ENCODE measurements at places on chromosomes 16 and 17.
A peak's percentile ranks its signal among the peaks of the same experiment; 100 is the strongest.

- peak; percentile 79 for DNase-seq
These were observed 22.1 kb upstream of the PHF12 start for GRCh38 chr17:28973425-28973824.

DNA sequence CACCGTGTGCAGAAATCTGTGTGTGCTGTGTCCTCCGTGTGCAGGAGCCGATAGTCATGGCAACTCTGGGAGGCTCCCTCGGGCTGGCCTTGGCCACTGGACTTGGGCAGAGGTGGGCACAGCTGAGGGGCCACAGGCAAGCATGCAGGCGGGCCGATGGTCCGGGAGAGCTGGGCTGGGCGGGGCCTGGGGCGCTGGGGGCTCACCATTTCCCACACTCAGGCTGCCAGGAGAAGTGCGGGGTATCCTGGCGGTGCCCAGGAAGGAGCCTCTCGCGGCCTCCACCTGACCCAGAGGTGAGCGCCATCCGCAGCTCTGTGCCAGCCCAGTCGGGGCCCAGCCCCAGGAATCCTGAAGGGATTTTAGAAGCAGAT lies 28.4 kb downstream of the BAHCC1 start:
- no peak for DNase-seq

GRCh38 chr17:39002991-39003715 lies 36.0 kb upstream of the FBXO47 start:
- DNase-seq: no peak

DNA sequence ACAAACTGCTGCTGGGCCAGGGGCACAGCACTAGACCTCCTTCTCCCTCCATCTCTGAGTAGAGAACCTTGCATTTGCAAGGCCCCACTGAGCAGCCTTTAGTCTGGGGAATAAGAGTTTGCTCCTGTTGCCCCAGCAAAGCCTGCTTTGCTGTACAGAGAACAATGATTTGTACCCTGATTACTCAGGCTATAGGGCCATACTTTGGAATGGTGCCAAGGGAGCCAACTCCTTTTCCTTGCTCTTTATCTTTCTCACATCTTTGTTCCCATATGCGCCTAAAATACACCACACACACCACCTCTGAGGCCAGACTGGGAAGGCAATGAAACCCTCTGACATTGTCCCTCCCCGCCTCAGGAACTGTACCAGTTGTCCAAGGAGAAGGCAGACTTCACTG lies 21.2 kb downstream of the LIG3 start:
- no peak for DNase-seq

GRCh38 chr16:82045465-82045864 lies 10.4 kb downstream of the HSD17B2 start:
- DNase-seq: no peak

DNA sequence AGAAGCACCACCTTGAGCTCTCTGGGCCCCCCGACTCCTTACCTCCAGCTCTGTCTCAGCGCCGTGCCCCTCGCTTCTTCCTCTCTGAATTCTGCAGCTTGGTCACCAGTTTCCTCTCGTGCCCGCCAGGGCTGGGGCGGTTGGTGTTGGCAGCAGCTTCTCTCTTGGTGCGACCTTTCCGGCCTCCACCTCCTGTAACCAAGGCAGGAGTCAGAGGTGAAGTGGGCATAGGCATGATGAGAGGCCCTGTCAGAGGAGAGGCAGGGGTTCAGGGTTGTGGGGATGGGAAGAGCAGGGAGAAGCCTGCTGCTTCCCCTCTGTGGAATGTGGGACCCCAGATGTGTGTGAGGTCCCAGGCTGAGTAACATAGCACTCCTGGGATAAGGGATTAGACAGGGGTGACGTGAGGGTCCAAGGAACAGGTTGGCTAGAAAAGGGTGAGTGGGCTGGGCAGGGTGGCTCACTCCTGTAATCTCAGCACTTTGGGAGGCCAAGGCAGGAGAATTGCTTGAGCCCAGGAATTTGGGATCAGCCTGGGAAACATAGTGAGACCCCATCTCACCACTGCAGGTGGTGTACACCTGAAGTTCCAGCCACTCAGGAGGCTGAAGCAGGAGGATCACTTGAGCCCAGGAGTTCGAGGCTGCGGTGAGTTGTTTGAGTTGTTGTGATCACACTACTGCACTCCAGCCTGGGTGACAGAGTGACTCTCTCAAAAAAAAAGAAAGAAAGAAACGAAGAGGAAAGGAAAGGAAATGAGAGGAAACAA lies 626 bp downstream of the NUPR1 start:
- no peak for DNase-seq

DNA sequence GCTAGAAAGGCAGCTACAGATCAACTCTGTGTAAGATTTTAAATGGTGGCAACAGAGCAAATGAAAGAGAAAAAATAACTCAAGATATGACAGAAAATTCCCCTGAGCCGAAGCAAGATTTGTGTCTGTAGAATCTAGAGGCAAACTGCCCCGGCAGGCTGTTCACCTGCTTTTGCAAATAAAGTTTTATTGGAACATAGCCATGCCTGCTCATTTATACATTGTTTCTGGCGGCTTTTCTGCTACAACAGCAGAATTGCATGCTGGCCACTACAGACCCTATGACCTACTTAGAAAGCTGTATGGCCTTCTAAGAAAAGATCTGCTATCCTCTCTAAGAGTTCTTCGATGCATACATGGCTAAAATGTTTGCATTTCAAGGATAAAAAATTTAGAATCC lies 119.5 kb downstream of the SALL1 start:
- no peak for DNase-seq

GRCh38 chr17:6018788-6019187 lies 51.4 kb upstream of the WSCD1 start:
- DNase-seq: no peak

DNA sequence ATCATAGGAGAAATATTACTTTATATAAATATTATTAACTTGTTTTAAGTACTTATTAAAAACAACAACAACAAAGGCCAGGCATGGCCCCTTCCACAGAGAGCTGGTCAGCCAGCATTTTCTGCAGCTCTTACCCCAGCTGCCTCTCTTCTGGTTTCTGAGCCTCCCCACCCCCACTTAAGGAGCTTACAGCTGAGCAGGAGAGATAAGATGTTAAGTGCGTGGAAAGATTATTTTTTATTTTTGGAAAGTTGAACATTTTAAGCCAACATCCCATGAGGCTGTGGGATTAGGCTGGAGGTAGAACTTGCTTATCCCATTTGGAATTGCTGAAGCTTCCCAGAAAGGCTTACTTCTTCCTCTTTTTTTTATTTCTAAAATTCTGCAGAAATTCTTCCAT lies 401.2 kb downstream of the SEC14L1 start:
- no peak for DNase-seq

DNA sequence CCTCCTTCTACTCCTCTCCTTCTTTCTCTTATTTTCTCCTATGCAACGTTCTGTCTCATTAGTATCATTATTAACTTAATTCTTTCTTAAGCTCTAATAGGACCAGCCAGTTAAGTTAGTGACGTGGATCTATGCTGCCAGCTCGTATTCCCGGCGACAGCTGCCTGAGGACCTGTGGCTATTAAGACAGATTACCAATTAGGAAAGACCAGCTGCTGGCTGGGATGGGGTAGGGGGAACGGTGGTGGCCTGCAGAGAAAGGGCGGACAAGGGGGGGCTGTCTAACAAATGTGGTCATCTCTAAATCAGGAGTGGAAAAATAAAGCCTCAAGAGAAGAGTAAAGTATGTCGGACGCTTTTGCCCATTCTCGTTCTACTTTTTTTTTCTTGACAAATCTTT lies 770 bp upstream of the MYH3 start:
- DNase-seq: no peak

DNA sequence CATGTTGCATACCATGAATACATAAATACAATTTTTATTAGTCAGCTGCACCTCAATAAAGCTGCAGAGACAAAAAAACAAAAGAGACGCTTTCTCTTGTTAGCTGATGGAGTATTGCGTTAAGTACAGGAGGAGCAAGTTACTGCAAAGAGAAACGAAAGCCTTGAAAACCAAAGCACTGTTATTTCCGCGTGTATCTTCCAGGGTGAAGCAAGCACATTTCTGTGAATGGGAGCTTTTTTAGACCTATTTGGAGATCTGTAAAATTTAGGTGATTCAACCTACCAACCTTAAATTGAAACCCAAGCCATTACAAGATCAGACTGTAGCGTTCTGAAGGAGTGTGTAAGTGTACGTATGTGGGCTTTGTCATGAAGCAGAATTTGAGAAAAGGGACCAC lies 390.4 kb downstream of the SOX9 start:
- no peak for DNase-seq

DNA sequence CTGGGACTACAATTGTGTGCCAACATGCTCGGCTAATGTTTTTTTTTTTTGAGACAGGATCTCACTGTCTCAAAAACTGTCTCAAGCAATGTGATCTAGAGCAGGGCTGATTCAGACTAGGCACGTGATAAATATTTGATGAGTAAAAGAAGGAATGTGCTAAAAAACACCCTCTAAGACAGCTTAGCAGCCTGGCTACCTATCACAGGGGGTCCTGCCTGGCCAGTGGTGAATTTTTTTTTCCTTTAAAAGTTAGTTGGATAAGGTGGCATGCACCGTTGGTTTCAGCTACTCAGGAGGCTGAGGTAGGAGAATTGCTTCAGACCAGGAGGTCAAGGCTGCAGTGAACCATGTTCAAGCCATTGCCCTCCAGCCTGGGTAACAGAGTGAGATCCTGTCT lies 14.8 kb upstream of the GPATCH8 start:
- DNase-seq: no peak

GRCh38 chr17:34236281-34236892 lies 18.7 kb upstream of the CCL2 start:
- DNase-seq: no peak

GRCh38 chr16:53775106-53775820 lies 71.3 kb downstream of the FTO start:
- DNase-seq: no peak

GRCh38 chr16:78503602-78504001 lies 404.1 kb downstream of the WWOX start:
- peak; percentile 36 for DNase-seq

DNA sequence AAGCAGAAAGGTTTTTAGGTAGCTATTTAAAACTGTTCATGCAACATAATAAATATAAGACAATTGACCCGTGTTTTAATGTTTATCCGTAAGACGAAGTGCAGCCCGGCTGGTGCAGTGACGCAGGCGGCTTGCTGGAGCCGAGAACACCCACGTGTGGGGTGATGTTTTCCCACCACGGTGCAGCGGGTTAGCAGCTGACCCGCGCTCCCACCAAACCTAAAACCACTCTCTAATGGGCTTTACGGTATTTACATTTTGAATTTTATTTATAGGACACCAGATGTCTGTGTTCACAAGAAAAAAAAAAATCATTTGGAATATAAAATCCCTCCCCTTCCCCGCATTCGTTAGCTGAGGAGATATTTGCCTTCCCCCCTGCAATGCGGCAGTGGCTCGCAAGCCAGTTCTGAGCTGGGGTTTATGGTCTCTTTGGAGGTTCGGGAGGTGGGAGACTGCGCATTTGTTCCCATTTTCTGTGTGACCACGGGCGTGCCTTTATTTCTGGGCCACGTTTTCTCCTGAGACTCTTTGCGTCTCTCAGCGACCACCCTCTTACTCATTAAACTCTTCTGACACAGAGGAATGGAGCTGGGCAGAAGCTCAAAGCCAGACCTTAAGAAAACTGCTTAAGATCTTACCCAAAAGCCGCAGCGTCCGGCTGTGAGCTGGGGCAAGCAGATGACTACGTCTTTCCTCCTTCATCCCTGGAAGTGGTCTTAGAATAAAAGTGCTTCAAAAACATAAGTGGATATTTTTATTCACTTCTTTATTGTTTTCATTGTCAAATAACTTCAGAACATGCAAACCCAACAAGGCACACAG lies 301.1 kb downstream of the IRF8 start:
- DNase-seq: no peak

- no peak for DNase-seq
These were observed 34.2 kb downstream of the RMI2 start for GRCh38 chr16:11379420-11379819.

- peak; percentile 13 for DNase-seq
These were observed 17.3 kb upstream of the WFDC1 start for GRCh38 chr16:84277244-84277823.

DNA sequence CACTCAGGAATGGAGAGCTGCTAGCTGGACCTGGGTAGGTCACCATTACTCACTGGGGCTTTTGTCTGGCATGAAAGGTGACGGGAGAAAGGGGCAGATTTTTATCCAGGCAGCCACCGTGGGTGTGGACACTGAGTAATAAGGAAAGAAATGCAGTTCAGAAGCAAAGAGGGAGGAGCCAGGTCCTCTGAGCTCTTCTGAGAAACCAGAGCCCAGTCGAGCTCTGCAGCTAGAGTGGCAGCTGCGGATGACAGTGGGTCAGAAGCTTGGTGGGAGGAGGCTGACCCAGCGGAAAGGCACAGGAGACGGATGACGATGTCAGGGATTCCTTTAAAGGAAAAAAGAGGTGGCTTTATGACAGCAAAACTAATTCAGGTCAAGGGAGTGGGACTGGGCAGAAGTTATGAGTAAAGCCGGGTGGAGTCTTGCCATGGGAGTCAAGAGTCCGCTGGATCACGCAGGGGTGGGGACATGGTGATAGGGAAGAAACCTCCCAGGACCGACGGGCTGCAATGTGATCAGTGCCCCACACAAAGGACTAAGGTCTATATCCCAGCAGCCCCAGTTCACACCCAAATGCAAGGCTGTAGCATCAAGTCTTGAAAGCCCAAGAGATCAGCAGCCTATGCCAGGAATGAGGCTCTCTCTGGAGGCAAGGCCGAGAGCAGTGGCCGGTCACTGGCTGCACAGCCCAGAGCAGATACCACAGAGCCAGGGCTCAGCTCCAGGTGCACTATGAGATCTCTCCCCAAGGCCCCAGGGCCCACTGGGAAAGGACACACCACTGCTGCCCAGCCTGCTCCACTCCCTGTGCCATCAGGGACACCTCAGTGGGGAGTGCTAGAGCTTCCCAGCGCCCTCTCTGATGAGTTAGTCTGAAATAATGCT lies 6.3 kb upstream of the MNT start:
- no peak for DNase-seq

- DNase-seq: no peak
These were observed 6.8 kb downstream of the AXIN1 start for GRCh38 chr16:345772-346171.

DNA sequence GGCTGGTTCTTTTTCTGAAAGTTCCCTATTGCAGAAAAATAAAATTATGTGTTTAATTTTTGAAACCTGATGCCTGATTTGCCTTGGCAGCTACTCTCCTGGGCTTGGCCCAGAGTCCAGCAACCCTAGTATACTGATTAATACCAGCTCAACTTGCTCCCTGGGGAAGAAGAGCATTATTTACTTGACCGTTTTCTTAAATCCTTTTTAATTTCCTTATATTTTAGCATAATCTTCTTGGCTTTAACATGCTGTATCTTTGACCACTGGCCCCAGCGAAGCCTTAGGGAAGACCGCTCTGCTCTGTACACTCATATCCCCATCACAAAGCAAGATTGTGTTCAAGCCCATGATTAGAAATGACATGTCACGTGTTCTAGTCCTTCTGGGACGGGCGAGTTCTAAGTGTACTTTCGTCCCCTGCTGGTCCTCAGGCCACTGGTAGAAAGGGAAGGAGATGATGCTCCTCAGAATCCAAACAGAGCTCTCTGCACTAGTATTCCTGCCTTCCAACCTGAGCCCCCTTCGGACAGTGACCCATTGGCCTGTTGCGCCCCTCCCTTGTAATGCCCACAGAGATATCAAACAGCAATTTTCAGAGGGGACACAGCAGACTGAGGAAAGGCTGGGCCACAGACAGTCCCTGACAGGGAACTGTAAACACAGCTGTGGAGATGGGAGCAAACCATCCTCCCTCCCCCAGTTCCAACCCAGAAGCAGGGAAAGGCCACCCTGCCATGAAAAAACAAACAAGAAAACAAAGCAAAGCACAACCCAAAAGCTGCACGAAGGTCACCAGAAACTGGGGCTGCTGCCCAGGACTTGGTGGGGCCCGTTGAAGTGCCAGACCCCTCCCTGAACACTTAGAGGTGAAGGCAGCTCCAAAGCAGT lies 4.3 kb upstream of the EZH1 start:
- DNase-seq: no peak

GRCh38 chr16:69481901-69482341 lies 57.5 kb downstream of the CYB5B start:
- DNase-seq: peak; percentile 42
